ENCODE measurements at places on chromosomes 3 and 15.

DNA sequence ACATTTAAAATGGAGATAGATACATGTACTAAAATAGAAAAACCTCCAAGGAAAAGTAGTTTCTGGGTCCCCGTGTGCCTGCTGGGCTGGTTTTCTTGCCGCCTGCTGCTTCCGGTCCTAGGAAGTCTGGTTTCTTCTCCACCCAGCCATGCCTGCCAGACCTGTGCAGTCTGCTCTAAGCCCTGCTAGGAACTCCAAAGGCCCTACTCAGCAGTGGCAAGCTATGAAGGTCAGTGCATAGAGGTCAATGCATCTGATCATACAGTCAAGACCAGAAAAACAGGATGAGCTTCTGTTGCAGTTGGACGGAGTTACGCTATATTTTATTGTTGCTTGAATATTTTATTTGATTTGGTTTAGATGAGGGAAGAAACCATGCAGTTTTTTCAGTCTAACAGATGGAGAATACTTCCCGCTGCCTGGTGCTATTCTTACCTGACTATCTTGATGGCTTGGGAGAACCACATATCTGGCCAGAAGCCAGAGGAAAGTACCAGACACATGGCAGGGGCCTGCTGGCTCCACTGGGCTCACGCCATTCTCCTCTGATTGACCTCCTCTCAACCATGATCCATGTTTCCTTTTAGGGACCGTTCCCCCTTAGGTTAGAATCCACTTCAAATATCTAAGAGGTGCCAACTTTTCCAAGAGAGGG, 226.8 kb upstream of the ST8SIA2 start:
- DNase-seq, result no peak

GRCh38 chr3:168028086-168028485, 67.6 kb downstream of the GOLIM4 start:
- no peak for DNase-seq

- DNase-seq, result no peak
These were observed 54.8 kb downstream of the TMEM266 start for GRCh38 chr15:76114561-76114960.

DNA sequence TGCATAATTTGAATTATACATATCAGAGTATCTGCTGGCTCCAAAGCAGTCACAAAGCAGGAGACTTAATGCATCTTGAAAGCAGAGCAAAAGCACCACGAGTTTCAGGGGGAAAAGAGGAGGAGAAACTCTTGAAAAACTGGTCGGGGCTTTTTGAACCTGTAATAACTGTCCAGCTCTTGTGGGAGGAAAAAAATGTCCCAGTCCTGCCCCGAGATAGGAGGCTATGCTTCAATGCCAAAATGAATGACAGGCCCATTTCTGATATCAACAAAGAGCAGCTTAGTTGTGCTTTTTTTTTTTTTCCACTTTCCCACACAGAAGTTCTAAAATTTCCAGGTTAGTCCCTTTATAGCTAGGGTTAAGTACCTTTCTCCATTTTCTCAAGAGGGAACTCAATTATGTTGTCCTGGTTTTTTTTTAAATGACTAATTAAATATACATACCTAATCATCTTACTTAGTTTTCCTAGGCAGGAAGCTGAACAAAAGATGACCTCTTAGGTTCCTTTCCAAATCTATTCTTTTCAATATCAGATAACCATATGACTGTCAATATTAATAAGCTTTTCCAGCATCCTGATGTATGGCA, 120.2 kb downstream of the TFDP2 start:
- no peak for DNase-seq

- no peak for DNase-seq
These were observed 31.5 kb downstream of the SLC41A3 start for GRCh38 chr3:126052196-126053058.

GRCh38 chr3:172647823-172648222, 63.0 kb downstream of the NCEH1 start:
- no peak for DNase-seq

- DNase-seq, result no peak
These were observed 159.9 kb downstream of the FMN1 start for GRCh38 chr15:33034588-33034987.

DNA sequence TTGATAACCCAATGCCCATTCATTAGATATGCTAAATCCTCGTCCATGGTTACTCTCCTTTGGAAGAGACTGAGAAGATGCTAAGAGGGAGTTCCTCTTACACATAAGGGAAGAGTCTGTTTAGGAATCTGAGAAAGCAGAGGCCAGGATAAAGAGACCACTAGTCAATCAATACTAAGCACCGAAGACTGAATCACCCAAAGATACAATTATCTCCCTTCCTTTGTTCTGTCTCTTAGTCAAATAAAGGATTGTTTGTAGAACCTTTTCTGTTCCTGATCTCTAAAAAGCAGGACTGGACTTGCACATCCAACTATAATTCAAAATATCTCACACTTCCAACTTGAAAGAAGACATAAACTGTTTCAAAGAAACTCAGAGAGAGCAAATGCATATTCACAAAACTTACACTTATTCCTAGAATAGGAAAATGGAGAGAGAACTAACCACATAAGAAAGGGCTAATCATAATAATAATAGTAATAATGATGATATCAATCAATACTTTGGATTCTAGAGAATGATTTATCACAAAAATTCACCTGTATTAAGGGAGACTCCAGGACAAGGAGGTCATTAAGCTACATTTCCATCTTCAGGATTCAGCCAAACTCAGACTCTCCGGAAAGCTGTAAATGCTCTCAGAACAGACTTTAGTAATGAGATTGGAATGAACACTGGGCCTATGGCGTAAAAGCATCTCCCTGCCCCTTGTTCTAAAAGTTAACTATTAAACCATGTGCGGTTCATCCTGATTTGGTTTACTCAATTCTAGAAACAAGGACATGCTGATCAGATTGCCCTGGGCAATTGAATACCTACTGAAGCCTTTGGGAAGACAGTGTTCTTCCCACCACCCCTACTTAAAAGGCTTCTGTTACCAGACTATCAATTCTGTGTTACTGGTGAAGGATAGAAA, 401.5 kb downstream of the ZBTB20 start:
- no peak for DNase-seq

DNA sequence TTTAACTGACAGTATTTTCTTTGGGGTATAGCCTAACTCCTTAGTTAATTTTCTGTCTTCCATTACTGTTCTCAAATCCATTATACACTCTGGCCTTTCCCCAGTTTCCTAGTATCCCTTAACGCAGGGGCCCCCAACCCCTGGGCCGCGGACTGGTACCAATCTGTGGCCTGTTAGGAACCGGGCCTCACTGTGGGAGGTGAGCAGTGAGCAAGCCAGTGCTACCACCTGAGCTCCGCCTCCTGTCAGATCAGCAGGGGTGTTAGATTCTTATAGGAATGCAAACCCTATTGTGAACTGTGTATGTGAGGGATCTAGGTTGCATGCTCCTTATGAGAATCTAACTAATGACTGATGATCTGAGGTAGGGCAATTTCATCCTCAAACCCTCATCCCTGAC, 75.1 kb downstream of the DOCK3 start:
- no peak for DNase-seq

GRCh38 chr3:40877631-40878463, 321.5 kb upstream of the CTNNB1 start:
- DNase-seq, result no peak

Data from D721Med (cell line).